ENCODE measurements at places on chromosomes 6 and 20.
A peak's percentile ranks its signal among the peaks of the same experiment; 100 is the strongest.

DNA sequence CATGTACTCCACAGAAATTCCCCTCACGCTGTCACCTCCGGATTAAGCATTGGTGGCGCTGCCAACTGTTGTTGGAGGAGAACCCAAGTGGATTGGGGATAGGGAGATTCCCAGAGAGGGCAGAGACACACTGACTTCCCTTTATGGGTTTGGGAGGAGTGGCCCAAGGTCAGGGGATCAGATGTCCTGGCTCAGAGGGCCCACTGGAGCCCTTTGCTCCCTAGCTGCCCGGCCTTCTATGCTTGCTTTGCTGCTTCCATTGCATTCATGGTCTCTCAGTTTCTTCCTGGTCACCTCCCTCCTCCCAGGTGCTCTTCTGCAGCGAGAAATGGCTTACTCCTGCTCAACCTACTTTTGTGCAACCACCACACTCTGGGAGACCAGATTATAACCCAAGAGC is 14.3 kb downstream of the CUL9 start:
- DNase-seq, result no peak

DNA sequence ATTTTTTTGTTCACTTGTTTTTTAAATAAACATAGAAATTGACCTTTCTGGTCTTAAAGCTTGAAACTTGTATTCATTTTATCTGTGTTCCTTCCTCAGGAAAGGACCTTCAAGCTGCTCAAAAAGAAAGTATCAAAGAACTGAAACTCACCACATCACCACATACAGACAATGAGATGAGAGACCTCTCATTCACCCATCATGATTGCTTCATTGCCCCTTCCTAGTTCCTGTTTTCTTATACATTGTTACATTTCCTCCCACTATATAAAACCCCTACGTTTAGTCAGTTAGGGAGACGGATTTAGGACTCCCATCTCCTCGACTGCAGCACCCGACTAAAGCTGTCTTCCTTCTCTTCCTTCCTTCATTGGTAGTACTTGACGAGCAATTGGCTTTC is 180.5 kb upstream of the OPRM1 start:
- DNase-seq, result no peak

DNA sequence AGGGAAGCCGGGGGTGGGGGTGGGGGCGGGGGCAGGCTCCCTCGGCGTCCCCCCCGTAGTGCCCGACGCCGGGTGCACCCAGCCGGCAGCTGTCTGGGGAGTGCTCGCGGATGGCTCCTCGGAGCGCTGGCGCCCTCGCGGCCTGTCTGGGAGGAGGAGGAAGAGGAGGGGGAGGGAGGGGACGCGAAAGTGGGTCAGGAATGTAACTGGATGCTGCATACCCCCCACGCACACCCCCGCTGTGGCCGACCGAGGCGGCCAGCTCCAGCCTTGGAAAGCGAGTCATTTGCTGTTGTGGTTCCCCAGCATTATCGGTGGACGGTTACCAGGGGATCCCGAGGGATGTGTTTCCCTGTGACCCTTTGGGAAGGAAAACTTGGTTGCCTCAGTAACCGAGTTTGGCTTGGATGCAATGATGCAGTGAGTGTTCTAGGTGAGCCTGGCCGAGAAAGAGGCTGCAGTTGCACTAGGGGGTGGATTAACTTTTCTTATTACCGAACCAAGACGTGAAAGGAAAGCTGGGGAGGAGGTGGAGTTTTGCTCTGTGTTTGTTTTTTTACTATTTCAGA is 55.2 kb upstream of the RREB1 start:
- peak; percentile 57 for DNase-seq

DNA sequence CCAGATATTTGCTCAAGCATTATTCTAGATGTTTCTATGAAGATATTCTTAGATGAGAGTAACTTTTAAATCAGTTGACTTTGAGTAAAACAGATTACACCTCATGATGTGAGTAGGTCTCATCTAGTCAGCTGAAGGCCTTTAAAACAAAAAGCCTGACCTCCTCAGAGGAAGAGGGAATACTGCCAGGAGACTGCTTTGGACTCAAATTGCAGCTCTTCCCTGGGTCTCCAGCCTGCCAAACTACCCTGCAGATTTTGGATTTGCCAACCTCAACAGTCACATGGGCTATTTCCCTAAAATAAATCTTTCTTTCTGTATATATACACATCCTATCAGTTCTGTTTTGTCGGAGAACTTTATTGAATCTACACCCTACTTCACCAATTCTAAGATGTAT is 182.5 kb upstream of the TENT5A start:
- DNase-seq, result no peak

- no peak for DNase-seq
Measured at GRCh38 chr6:163026893-163027292, 299.1 kb downstream of the PACRG start.

DNA sequence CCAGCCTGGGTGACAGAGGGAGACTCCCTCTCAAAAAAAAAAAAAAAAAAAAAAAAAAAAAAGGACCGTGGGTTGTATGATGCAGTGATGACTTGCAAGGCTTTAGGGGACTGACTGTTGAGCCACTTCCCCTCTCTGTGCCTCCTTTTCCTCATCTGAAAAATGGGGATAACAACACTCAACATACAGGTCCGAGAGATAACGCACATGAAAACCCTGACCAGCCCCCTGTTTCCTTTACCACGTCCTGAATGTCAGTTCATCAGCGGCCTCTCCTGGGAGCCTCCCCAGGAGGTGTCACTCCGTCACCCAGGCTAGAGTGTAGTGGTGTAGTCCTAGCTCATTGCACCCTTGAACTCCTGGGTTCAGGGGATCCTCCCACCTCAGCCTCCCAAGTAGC is 3.9 kb downstream of the SLA2 start:
- no peak for DNase-seq

DNA sequence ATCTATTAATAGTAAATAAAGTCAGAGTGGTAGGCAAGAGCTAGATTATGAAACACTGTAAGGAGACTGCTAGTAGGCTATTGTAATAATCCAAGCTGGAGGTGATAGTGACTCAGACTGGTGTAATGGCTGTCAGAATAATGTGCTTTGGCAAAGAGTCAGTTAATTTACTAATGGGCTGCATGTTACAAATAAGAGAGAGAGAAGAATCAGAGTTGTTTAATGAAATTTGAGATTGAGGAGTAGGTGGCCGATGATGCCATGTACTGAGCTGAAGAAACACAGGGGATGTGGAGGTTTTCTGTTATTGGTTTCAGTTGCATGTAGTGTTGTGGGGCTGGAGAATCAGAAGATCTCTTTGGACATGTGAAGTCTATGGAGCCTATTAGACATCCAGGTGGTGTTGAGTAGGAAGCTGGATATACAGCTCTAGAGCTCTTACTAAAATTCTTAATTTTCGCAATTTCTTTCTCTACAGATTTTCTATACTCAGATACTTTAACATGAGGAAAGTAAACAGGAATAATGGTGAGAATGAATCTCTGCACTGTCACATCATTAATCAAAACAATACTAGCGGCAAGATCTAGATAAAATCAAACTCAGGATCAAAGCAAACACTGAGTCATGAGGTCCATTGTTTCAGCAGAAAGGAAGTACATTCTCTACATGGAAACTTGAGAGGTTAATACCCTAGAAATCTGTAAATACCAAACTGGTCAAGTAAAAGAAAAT is 167.7 kb downstream of the SIM1 start:
- no peak for DNase-seq

GRCh38 chr20:45254383-45255262 is at the start of gene SLPI:
TSS of gene SLPI (minus strand) at chr20:45254564. CDS start at chr20:45254543, 21 bp downstream.
- no peak for DNase-seq

DNA sequence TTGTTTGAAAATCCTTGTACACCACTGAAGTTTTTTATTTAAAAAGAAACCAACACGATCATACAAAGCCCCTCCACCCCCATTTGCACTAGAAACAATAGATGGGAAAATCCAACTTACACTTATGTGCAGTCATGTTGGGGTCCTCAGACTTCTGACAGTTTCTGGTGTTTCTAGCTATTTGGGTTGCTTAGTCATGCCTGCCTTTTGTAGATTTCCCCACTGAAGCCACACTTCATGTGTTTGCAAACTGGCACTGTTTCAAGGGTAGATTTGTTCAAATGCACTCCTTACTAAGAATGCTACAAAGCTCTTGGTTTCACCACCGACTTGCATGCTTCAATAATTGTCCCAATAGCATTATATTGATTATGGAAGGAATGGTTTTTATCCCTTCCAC is 1.5 kb downstream of the SH3BGRL2 start:
- no peak for DNase-seq

DNA sequence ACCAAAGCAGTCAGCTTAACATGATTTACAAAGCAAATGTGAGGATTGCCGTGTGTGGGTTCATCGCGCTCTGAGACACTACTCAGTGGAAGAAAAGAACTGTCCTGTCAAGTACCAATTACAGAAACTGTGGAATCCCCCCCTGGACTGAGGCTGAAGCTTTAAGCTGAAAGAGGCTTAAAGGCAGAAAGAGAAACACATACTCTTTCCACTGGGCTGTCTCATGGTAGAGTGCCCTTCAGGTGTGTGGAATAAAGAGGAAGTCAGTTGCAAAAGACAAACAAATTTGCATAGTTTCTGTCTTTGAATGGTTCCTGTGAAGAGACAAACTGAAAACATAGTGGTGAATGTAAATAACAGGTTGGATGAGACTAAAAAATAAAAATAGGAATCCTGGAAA is 560.4 kb upstream of the SYNCRIP start:
- peak; percentile 13 for DNase-seq

- no peak for DNase-seq
Measured at GRCh38 chr6:3347247-3347646, 88.5 kb downstream of the PSMG4 start.

GRCh38 chr20:41232973-41233926 is 84.3 kb downstream of the ZHX3 start:
- no peak for DNase-seq

- DNase-seq, result peak; percentile 11
Measured at GRCh38 chr6:9482030-9482738, 932.7 kb downstream of the TFAP2A start.

- no peak for DNase-seq
Measured at GRCh38 chr20:47262365-47263013, 94.0 kb downstream of the ZMYND8 start.
